ENCODE measurements at places on chromosomes 4 and X.
A peak's percentile ranks its signal among the peaks of the same experiment; 100 is the strongest.

DNA sequence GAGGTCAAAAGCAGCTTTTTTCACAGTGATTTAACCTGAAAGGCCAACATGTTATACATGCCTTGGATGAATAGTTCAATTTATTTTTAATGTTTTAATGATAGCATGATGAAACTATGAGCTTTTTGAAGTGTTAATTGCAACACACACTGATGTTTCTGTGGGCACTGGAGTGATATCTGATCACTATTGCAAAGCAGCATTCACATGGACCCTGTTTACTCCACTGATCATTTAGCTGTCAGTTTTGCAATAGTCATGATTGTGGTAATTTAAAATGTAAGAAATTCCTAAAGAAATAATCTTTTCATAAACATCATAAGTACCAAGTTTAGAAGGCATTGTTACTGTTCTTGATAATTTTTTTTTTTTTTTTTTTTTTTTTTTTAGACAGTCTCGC is 74.1 kb downstream of the ARSJ start:
- DNase-seq: no peak

GRCh38 chr4:186144198-186144945 is 39.9 kb downstream of the FAM149A start:
- DNase-seq: peak; percentile 5

DNA sequence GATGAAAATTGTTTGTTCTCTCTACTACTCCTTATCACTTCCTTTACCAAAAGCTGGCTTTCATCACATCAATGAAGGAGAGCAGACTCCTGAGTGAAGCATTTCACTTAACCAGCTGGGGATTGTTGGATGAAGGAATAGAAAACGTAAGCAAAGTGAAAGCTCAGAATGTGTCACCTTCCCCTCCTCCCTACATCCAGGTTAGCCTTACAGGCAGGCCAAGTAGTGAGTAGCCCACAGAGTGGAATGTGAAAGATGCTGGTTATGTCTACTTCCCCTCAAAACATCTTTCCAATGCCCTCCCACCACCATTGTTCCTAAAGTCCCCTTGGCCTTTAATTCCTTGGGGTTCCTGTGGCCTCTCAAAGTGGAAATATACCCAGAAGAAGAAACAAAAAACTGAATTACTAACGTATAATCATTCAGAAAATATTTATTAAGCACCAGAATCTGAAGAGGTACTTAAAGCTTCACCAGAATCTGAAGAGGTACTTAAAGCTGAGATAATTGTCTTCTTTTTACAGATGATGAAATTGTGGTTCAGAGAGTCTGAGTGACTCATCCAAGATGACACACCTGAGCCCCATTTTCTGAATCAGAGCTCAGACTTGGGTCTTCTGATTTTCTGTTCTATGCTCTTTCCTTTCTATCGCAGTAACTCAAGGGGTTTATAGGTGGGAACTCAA is 6.5 kb downstream of the P2RY4 start:
- DNase-seq: peak; percentile 36

- DNase-seq: peak; percentile 77
Measured at GRCh38 chrX:40539214-40540142, 41.3 kb upstream of the ATP6AP2 start.

- peak; percentile 27 for DNase-seq
Measured at GRCh38 chr4:146638786-146639505, at the start of gene POU4F2. Gene POU4F2, plus strand, starts transcription at chr4:146638893. Its CDS starts 248 bp downstream, at chr4:146639141.

GRCh38 chrX:118706681-118707080 is 20.7 kb upstream of the IL13RA1 start:
- DNase-seq: no peak

DNA sequence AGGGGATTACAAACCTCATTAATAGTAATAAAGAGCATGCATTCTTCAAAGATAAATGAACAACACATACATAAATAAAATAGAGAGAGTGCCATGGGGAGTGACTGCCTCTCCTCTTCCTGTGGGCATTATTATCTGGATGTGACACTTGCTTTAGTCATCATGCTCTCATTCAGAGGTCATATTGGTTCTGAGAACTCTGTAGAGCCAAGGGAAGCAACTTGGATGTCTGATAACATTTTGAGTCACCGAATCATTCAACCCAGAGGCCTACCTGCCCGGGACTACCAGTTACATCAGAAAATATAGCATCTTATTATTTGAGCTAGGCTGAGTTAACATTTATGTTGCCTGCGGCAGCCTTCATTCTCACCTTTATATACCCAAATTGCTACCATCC is 489.5 kb downstream of the STIM2 start:
- no peak for DNase-seq

DNA sequence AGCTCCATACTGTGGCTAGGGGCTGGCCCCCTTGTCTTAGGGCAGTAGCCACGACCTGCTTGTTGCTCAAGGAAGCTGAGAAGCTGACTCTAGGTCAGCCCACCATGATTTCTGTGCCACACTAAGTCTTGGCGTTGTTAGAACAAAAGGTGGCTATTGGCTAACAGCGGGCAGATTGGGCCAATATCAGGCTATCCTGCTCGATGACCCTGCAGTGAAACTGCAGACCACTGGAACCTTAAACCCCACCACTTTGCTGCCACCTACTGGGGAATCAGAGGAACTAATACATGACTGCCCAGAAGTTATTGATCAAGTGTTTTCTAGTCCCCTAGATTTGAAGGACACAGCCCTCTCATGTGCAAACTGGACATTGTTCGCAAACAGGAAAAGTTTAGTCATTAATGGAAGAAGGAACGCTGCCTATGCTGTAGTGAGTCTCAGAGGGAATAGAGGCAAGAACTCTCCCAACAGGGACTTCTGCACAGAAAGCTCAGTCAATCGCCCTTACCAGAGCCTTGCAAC is 17.0 kb upstream of the PAPSS1 start:
- DNase-seq: peak; percentile 46

- no peak for DNase-seq
Measured at GRCh38 chr4:40334591-40335524, at the start of gene CHRNA9. Gene CHRNA9, plus strand, starts transcription at chr4:40335333. Its CDS starts 135 bp downstream, at chr4:40335468.

All from activated T-cell treated with anti-CD3 and anti-CD28 coated beads, Interleukin-2, amount 50 U/mL, for 72 hours (primary cell).